ENCODE measurements at places on chromosomes 6 and 20.

DNA sequence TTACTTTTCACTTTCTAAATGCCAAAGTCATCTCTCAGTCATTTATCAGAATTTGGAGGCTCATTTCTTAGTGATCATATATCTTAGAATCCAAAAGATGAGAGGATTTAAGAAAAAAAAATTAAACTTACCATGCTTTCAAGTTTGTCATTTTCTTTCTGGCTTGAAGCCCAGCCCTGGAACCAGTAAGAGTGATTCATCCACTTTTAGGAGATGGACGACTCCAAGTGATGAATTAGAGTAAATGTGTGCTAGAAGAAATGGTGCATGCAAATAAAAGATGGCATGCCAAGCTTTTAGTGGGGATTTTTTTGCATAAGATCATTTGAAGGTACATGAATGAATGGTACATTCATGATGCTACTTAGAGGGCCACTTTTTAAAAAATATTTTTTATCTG, 20.1 kb downstream of the PLCB1 start:
- no peak for DNase-seq

DNA sequence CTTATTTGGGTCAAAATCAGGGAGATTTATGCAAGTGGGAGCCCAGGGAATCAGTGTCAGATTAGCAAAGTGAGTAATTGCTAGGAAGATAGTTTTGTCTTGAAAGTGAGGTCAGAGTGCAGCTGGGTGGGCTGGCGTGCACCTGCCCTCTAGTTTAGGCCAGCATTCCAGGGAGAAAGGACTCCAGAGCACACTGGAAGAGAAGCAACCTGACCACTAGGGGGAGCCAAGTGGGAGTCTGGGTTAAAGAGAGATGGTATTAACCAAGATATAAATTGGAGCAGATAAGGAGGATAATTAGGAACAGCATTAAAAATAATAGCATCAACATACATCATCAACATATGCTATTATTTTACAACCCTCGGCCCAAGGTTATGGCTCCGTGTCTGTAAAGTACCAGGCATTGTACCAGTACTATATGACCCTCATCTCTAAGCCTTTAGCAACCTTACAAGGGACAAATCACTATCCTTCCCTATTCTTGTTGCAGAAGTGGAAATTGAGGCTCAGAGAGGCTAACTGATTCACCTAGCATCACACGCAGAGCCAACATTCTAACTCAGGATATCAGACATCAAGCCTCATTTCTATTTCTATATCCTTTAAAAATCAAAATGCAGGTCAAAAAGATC, 57.8 kb downstream of the SLC2A10 start:
- DNase-seq: peak; percentile 74

- no peak for DNase-seq
Observed at GRCh38 chr20:43982016-43982415, 67.4 kb downstream of the TOX2 start.

DNA sequence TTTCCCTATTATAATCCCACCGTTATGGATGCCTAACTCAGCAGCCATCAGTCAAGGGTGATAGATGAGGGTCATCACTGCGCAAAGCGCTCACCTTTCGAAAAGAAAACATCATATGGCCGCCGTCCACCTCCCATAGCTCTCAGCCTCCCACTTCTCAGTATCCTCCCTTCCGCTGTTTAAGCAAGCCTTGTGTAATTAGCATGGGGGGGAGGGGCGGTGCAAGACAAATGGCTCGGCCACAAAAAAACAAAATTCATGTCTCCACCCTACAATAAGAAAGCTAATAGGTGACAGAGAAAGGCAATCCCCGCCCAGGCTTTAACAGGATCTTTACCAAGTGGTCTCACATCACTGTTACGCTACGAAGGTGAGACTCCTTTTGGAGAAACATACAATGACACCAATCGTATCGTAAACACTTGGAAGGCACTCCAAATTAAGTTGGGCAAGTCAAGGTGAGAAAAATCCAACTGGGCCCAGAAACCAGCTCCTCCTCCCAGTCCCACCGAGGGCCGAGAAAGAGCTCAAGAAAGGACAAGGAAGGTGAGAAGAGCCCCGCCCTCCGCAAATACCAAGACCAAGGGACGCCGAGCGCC, 645 bp downstream of the DDX39B start:
- peak; percentile 46 for DNase-seq

DNA sequence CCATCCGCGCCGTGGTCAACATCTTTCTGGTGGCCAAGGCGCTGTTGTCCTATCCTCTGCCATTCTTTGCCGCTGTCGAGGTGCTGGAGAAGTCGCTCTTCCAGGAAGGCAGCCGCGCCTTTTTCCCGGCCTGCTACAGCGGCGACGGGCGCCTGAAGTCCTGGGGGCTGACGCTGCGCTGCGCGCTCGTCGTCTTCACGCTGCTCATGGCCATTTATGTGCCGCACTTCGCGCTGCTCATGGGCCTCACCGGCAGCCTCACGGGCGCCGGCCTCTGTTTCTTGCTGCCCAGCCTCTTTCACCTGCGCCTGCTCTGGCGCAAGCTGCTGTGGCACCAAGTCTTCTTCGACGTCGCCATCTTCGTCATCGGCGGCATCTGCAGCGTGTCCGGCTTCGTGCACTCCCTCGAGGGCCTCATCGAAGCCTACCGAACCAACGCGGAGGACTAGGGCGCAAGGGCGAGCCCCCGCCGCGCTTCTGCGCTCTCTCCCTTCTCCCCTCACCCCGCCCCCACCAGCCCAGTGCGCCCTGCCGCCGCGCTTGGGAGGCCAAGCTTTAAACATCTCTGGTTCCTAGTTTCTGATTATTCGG, 4.0 kb downstream of the SLC32A1 start:
- no peak for DNase-seq

GRCh38 chr20:50692552-50692933, 1.2 kb upstream of the RIPOR3 start:
- DNase-seq: no peak

- DNase-seq: no peak
Observed at GRCh38 chr6:53938810-53939209, 144.0 kb downstream of the LRRC1 start.

- DNase-seq: no peak
Observed at GRCh38 chr6:107689190-107689589, 134.9 kb downstream of the SCML4 start.

GRCh38 chr6:131958542-131959470, 7.6 kb upstream of the CCN2 start:
- peak; percentile 63 for DNase-seq

DNA sequence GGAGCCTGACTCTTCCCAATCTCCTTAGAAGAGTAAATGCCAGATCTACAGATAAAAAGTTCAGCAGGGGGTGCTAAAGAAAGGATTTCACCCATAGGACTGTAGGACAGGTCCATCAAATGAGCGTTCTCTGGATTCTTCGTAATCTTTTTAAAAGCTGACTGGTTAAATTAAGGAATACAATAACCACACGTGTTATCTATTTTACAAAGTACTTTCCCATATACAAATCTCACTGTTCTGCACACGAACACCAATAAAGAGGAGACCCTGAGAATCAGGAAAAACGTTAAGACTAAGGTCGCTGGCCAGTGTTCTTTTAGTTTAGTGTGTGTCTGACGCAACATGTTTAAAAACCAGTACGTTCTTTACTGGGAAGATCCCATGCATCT, 542 bp downstream of the TUBE1 start:
- no peak for DNase-seq

DNA sequence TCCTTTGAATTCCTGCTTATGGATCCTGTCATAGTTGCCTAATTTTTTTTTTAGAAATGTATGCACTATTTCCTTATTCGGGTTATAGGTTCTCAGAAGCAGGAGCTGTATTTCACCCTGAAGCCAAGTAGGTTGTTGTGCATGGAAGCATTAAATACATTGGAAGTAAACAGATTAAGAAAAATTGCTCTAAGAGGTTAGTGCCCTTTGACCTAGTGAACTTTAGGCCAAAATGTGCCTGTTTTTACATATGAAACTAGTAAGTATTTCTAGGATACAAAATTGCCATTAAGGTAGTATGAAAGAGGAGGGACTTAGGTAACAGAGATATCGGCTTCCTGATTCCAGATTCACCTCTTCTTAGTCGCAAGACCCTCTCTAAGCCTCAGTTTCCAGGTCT, 377.9 kb downstream of the SYNE1 start:
- DNase-seq: no peak

DNA sequence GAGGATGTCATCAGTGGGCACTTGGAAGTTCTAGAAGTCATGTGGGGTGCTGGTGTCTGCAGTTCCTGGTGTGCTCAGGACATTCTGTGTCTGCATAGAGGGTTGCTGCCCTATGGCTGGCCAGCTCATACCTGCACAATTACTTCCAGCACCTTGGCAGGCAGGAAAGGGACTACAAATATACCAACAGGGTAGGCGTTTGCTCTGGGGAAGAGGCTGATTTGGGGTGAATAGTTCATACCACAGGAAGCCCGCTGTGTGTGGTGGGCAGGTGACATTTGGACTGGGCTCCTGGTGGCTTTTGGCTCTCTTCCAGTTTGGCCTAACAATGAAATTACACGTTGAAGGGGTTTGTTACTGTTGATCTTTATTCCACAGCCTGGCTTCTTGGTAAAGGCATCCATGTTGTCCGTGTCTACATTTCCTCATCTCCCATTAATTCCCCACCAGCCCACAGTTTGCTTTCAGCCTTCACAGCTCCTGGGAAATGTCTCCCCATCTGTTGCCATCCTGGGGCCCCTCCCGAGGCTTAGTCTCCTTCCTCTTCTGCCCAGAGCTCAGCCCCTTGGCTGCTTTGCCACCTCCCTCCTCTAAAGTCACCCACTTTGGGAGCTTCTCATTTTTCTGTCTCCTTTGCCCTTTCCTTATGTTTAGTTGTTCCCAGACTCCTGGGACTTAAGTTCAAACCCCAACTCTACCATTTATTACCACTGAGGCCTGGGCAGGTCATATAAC, 88.1 kb downstream of the RSPH3 start:
- no peak for DNase-seq

GRCh38 chr20:35431621-35432429, 6.2 kb downstream of the GDF5 start:
- DNase-seq: no peak

DNA sequence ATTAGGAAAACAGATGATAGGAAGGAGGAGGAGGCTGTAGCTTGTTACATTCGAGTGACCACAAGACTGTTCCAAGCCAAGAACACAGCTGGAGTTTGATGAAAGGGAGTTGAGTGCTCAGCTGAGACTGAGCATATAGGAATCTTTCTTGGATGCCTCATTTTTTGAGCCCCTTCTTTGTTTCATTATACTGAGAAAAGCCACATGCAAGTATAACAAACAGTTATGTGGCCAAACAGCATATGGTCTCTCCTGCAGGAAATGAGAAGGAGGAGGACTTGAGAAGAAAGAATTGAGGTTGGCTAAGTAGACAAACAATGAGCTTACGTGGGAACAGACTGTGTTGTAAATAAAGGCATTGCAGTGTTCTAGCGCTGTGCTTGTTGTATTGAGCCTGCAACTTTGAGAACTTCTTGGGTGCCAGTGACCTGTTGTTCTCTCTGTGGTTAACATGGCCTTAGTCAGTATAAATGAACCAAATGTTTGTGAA, 78.3 kb downstream of the AKAP7 start:
- no peak for DNase-seq

GRCh38 chr6:139473231-139473701, 98.8 kb upstream of the CITED2 start:
- no peak for DNase-seq

- DNase-seq: no peak
Observed at GRCh38 chr20:8718279-8718678, 350.6 kb upstream of the PLCB4 start.

DNA sequence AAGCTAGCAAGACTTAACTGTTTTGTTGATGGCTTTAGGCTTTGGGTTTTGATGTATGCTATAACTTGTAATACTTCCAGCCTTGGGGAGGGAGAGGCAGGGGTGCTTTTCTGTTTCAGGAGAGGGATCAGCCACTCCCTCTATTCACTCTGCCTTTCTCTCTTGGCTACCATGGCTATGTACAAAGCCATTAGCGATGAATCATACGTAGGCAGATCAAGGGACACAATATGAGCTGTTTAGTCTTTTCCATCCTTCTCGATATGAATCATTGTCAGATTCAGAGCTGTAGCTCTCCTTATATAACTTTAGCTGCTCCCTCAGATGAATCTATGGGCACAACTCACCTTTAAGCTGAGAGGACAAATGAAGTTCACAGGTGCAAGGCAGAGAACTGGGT, 230.6 kb downstream of the TSHZ2 start:
- no peak for DNase-seq

GRCh38 chr20:25699914-25700313, 3.3 kb upstream of the ZNF337 start:
- DNase-seq: no peak

DNA sequence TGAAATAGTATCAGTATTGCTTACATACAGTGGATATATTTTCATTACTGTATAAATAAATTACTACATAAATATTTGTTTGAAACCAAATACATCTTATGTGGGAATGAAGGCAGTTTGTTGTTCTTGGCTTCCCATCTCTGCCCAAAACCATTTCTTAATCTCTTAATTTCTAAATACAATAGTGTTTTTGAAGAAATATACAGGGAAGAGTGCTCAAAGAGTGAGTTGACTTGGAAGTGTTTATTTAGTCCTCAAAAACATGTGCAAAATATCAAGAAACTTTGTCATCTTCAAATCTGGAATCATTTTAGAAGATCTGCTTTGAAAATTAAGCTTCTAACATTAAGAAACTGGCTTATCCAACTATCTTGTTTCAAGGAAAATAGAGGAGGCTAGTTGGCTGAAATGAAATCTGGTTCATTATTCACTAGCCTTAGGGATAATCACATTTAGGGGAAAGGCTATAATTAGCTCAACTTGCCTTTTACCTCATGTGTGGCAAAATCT, 259.8 kb upstream of the FLRT3 start:
- no peak for DNase-seq

GRCh38 chr6:3033652-3034051, 34.0 kb downstream of the NQO2 start:
- no peak for DNase-seq

DNA sequence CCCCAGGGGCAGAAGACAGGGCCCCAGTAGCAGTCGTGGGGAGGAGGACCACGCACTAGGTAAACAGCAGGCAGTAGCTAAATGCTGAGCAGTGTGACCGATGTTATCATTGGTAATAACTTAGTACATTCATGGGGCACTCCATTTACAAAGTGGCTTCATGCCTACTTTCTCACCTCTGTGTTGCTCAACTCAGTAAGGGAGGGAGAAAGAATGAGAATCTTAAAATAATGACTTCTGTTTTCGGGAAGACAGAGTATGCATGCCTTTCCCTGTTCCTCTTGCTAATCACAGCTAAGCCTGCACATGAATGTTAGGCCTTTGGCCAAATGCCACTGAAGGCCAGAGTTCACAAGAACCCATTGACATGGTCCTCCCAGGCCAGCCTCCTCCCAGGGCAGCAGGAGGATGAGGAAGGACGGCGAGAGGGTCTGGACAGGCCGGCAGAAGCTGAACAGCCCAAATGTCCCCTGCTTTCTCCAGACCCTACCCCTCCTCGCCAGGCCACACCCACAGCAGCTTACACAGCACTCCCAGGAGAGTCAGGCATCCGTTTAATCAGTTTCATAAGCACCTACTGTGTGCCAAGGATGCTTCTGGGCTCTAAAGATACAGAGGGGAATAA, 183.4 kb downstream of the ANKRD60 start:
- DNase-seq: no peak

- no peak for DNase-seq
Observed at GRCh38 chr6:6319952-6320811, at the start of gene F13A1. Gene F13A1, minus strand, starts transcription at chr6:6320662. Its CDS starts 1,998 bp downstream, at chr6:6318664.

- peak; percentile 61 for DNase-seq
Observed at GRCh38 chr6:167683028-167683862, 143.5 kb upstream of the AFDN start.
